ENCODE measurements at places on chromosomes 4 and X.

- DNase-seq = no peak
Measured at GRCh38 chr4:85784947-85785346, 310.0 kb downstream of the ARHGAP24 start.

DNA sequence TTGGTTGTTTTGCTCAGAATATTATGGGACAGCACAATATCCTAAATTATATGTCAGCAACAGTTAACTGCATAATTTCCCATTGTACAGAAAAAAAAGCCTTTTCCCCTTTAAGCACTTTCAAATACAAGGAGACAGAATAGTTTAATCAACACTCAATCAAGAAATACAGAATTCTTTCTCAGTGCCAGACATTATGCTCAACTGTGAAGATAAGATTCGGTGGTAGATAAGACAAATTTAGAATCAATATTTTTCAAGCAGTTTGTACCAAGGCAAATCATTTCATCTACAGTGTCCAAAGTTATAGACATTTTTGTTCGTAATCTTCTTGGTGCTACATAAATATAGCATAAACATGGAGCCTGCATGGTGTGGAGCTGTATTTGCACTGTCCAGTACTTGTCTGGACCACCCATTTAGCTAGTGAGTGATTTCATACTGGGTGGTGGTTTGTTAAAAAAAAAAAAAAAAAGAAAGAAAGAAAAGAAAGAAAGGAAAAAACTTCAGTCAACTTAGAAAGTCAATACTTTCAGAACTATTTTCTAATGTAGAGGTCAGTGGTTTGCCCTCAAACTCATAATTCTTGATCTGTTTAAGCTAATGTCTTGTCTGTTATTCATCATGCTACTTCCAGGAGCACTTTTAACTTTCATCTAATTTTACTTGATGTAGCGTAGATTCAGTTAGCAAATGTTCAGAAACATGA, 522.9 kb downstream of the FAT4 start:
- DNase-seq = no peak

- no peak for DNase-seq
Measured at GRCh38 chr4:170248576-170248975, 158.8 kb upstream of the AADAT start.

- DNase-seq = no peak
Measured at GRCh38 chrX:27444093-27444908, 18.8 kb downstream of the PPP4R3C start.

DNA sequence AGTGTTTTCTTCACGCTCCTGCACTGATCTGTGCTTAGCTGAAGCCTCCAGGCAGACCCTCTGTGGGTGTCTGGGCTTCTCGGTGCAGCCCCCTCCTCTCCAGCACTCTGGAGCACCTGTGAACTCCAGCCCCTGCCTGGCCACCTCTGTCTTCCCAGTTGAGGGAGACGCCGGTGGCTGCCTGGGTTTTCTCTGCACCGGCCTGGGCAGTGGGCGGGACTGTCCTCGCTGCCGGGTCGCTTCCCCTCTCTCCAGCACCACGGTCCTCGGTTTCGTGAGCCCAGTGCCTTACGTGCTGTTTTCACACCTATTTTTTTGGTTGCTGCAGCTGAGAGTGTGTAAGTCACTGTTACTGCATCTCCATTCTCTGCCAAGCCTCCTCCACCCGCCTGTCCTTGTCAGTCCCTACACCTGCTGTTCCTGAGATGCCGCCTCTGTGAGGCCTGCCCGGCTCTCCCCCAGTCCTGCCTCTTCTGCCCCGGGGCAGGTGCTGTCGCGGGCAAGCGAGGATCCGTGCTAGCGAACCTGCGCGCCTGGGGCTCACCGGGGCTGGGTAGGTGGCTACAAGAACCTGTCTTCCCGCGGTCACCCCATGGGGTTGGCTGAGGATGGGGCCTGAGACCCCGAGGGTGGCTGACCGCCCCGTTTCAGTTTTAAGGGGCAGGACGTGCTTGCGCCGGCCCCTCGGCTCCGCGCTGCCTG, 2.4 kb upstream of the FGFRL1 start:
- DNase-seq = no peak

DNA sequence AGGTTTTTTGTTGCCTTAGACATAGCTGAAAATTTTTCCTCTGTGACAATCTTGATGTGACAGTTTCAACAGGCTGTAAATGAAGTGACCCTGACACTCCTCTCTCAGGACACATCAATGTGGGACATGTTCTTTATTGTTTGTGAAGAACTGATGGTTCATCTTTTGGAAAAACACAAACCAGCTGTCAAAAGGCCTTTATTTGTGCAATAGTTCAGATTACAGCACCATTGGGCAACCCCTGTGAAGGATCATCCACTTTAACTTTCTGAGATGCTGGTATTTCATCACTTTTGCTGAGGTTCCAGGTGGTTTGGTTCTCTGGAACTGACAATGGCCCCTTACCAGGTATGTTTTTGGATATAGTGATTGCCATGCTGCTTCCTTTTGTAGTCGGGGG, 40.3 kb downstream of the OSTC start:
- DNase-seq = no peak

DNA sequence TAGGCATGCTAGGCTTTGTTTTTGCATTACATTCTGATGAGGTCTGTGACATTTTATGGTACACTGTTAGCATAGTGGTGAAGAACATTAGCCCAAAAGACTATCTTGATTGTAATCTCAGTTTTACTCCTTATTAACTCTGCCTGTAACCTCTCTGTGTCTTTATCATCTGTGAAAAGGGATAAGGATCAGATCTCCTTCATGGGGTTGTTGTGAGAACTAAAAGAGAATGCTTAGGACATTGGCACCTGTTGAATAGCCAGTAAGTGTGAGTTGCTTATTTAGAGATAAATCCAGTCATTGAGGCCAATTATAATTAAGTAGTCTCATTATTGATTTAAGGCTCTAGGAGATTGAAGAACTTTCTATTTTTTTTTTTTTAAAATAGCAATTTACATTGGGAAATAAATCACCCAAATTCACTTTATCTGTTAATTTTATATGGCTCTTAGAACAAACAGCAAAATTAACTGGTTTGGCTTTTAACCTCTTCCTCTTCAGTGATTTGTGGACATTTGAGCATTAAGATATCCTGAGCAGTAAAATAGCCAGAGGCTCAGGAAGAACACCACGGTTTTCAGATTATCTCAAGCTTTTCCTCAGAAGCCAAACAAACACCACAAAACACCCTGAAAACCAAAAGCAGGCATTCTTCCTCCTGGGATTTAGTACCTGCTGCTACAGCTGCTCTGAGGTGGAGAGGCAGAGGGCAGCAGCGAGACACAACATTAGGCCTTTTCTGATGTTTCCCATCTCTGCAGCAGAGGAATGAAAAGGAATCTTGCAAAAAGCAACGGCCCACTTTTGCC, 192.9 kb downstream of the ARHGAP10 start:
- peak; percentile 79 for DNase-seq

DNA sequence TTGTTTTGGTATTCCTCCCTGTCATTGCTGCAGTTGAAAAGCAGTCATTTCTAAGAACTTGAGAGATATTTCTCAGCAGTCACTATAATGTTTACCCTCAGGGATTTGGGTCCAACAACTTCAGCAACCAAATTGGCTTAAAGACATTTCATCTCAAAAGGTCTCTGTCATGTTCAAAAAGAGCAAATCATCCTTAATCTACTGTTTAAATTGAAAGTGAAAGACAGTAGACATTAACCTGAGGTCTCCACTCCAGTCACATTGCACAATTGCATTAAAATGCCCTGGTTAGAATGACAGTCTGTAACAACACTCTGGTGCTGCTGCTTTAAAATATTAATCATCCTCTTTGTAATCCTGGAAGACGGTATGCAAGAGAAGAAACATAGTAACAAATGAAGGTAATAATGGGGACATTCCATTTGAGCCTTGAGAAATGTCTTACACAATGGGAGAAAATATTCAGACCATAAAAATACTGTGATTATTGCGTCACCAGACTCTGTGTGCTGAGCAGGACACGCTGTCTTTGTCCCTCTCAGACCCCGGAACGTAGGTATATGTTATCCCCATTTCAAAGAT, 90.2 kb upstream of the UNC5C start:
- DNase-seq = no peak

DNA sequence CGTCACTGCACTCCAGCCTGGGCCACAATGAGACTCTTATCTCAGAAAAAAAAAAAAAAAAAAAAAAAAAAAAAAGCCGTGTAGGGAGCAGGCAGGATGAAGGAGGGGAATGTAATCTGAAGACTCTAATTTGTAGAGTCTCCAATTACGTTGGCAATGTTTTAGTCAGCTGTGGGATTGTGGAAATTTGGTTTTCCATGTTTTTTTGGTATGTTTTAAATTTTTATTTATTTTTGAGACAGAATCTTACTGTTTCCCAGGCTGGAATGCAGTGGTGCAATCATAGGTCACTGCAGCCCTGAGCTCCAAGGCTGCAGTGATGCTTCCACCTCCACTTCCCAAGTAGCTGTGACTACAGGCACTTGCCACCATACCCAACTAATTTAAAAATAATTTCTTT, 56.5 kb downstream of the NSD2 start:
- DNase-seq = no peak

GRCh38 chrX:106499473-106499872, 112.3 kb upstream of the RADX start:
- no peak for DNase-seq

Data from neural progenitor cell (in vitro differentiated cells).